NCI-H1436 (cell line): ENCODE measurements at places on chromosomes 1 and 21.

DNA sequence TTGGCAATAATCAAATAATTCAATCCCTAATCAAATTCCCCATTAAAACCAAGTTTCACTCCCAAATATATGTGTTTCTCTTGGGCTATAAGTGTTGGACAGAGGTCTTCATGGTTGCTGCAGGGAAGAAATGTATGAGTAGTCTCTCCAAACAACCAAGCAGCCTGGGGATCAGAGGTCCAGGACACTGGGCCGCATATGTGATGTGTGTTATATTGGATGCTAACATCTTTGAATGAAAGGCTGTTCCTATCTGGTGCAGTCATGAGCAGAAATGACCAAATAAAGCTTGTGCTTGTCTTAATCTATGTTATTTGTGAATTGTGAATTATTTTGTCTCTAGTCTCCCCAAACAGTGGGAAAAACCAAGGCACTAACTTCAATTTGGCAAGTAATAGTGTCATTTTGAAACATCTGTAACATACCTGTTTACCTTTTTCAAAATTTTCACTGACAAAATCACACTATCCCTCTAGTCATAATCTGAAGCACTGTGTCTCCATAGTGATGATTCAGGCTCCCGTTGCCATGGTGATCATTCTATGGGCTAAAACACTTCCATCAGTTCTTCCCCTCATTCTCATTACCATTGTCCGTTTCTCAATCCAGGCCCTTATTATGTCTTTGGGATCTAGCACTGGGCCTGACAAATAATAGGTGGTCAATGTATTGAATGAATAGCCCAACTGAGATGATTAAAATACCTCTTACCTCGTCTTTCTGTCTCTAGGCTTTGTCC, 12.5 kb upstream of the TADA1 start:
- no peak for DNase-seq

GRCh38 chr21:31616216-31616615, 43.3 kb upstream of the SOD1 start:
- no peak for DNase-seq

DNA sequence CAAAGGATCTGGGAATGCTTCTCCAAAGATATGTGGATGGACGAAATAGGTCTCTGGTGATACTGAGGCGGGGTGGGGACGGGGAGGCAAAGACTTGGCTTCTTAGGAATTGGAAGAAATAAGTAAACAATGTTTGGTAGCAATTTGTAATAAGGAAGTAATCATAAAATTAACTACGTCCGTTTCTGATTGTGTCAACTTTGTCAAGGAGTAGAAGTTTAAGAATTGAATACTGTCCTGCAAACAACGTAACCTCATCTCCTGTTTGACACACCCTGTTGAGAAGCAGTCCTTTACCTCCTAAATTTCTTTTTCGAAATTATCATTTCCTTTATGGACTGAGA, 471 bp downstream of the POLR3C start:
- no peak for DNase-seq

GRCh38 chr1:248820041-248820585, 5.6 kb downstream of the SH3BP5L start:
- no peak for DNase-seq

GRCh38 chr1:117573386-117574023, 32.3 kb upstream of the TENT5C start:
- no peak for DNase-seq
